ENCODE measurements at places on chromosomes 12 and 14.

DNA sequence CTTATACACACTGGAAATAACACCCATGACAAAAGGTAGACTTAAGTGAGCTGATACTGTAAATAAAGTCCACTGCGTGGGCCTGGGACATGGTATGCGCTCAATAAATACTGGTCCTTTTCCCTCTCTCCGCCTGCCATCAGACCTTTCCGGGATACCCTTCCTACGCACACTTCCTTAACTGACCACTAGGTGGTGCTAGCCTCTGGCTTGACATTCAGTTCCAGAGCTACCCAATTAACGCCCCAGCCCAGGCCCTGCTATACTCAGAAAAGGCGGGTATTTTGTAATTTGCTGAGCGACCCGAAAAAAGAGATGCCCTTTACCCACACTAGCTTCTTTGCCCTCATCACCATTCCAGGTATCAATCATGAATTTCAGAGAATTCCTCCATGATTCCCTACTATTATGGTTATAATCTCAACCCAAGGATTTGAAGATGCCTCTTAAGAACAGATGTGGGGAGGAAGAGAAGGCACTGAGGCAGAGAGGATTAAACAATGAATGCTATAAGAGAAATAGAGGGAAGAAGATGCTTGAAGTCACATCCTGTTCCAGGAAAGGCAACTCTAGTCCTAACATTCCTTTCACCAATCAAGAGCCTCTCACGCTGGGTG is 3.9 kb upstream of the LRP1 start:
- peak; percentile 85 for DNase-seq

GRCh38 chr14:91321131-91321530 is 76.6 kb upstream of the GPR68 start:
- no peak for DNase-seq

GRCh38 chr12:57241402-57242310 is 9.3 kb downstream of the STAC3 start:
- DNase-seq, result peak; percentile 50

DNA sequence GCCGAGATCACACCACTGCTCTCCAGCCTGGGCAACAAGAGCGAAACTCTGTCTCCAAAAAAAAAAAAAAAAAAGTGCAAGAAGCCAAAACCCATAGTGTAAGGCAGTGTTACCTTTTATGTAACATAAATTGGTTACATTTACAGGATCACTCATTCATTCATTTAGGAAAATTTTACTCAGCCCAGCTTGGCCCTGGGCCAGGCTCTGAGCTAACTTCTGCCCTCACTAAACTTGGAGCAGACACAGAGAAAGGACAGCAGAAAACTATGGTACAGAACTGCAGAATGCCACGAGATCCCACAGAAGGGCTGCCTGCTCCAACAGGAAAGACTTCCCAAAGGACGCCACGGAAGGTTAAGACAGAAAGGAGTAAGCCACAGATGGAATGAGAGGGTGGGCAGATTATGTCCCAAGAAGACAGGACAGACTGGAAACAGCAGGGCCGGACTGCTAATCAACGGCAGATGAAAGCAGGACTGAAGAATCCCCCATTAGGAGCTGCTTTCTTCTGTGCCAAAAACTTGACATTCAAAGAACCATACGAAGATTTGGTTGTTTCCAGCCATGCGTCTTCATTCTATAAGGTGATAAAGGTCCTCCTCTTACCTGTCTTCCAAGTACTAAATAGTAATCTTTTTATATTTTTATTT is 18.9 kb downstream of the PPP1R13B start:
- DNase-seq, result no peak

DNA sequence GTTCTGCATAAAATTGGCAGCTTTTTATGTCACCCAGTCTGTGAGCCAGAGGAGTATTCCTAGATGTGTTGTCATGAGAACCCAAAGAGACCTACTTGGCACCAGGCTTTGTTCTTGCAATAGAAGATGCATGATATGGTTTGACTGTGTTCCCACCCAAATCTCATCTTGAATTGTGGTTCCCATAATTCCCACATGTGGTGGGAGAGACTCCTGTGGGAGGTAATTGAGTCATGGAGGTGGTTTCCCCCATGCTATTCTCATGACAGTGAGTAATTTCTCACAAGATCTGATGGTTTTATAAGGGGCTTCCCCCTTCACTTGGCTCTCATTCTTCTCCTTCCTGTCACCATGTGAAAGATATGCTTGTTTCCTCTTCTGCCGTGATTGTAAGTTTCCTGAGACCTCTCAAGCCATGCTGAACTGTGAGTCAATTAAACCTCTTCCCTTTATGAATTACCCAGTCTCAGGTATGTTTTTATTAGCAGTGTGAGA is 572.0 kb upstream of the ATP2B1 start:
- DNase-seq, result no peak

DNA sequence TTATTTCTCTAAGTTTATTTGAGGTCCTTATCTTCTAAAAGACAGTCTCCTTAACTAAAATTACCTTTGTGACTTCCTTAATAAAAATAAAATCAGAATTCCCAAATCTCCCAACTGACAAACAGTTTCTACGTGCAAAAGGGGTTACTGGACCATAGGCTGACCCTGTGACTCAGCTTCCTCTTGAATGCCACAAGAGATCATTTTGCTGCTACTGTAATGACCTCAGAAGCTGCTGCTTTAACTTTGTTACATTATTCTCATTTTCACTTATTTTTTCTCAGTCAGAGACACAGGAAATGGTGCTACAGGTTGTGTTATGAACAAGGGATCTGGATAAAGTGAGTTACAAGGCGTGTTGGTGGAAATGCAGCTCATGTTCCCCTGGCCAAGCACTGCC is 132.2 kb upstream of the TMTC2 start:
- no peak for DNase-seq

DNA sequence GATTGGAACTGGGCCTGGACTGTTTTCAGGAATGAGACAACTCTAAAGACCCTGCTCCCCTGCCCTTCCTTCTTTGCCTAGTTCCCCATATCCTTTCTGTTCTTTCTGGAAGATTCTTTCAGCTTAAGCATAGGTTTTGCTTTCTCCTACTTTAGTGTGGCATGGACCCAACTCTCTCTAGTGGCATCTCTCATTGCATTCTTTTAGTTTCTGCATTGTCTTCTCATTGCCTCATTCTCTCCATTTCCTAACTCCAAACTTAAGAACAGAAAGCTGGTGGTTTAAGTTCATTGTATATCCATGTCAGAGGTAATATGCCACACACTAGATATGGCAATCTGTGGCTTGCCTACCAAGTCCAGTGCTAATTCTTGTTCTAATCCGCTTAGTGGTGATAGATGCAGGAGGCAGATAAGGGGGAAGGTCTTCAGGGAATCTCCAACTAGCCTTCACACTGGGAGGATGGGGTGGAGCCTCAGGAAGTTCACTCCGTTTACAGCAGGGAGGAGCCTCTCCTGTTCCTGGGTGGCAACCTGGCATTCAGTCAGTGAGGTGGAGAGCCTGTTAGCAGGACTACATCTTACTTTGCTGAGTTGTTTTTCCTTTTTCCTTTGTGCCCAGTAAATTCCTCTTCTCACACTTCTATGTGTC is 165.1 kb upstream of the LMNTD1 start:
- DNase-seq, result no peak

DNA sequence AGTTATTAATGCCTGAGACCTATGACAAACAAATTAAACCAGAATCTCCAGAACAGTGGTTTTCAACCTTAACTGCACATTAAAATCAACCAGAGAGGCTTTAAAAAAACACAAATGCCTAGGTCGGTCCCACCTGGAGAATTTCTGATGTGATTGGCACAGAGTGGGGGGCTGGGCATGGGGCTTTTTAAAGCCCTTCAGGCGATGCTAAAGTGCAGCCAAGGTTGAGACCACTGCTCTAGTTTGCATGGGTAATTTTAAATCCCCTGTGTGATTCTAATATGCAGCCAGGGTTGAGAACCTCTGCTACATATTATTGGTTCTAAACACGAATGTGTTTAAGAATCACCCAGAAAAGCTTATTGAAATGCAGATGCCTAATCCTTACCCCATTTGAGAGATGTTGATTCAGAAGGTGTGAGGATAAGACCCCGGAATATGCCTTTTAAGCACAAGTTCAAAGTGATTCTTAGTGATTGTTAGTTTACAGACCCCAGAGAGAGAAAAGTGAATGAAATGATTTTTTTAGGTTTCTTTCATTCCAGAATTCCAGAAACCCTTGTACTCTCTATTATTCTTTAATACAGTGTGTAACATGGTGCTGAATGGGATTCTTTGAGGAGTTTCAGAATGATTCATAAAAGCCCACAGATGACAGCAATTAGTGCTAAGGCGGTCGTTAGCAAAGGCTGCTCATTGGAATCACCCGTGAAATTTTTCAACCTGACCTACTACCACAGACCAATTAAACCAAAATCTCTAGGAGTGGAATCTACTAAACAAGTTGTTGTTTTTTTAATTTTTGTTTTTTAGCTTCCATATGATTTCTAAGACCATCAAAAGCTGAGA is 44.9 kb downstream of the LIN7A start:
- DNase-seq, result no peak

GRCh38 chr12:80509781-80510556 is 65.9 kb downstream of the PTPRQ start:
- DNase-seq, result no peak

DNA sequence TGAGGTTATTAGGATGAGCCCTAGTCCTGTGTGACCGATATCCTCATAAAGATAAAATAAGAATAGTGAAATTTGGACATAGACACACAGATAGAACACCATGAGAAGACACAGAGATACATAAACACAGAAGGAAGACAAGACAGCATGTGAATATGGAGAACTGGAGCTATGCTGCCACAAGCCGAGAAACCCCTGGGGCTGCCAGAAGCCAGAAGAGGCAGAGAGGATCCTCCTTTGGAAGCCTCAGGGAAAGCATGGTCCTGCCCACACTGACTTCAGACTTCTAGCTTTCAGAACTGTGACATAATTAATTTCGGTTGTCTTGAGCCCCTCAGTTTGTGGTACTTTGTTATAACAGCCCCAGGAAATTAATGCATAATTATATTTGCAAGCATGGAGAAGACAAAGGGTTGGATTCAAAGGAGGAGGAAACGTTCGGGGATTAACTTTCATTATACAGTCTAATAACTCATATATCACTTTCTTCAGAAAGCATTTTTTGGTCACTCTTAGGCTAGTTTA is 1501.8 kb upstream of the FLRT2 start:
- DNase-seq, result no peak

- DNase-seq, result no peak
These were observed 379.0 kb downstream of the DAD1 start for GRCh38 chr14:22210026-22210425.

GRCh38 chr12:45017916-45018315 is 33.0 kb downstream of the DBX2 start:
- no peak for DNase-seq
